ENCODE measurements at places on chromosomes 5 and 9.

DNA sequence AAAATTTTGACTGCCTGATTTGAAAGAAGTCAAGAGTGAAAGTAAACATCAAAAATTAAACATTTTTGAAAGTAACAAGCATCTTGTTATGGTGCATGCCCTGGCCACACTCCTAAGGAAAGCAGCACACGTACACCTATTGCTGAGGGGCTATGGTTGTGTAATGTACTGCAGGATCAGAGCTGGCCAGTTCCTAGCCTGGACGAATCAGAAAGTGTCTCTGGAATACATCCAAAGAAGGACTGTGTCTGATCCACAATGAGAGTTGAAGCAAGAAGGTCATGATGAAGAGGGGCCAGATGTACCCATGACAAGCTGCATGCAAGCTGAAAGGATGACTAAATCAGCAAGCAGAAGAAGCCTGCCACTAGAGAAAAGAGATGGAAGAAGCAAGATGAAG lies 618.2 kb downstream of the TLE1 start:
- no peak for DNase-seq

GRCh38 chr5:96372726-96373380 lies 60.2 kb downstream of the PCSK1 start:
- no peak for DNase-seq

- no peak for DNase-seq
These were observed 412.7 kb downstream of the CETN3 start for GRCh38 chr5:89996890-89997289.

- DNase-seq = no peak
These were observed 211.4 kb downstream of the FSTL4 start for GRCh38 chr5:133400831-133401351.

DNA sequence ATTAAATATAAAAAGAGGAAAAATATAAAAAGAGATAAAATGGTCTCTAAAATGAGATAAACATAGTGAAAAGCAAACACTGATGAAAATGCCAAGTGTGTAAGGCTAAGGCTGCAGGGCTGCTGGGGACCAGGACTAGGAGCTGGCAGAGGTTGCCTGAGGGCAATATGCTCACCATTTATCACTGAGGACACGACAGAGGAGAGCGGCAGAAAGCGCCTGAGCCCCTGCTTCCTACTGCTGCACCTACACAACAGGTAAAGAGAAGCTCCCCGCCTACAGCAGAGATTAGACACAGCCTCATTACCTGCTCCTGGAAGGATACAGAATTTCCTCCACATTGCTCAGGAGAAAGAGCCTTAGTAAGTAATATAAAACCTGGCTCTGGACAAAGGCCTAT lies 70.7 kb upstream of the PPP1R2B start:
- no peak for DNase-seq

DNA sequence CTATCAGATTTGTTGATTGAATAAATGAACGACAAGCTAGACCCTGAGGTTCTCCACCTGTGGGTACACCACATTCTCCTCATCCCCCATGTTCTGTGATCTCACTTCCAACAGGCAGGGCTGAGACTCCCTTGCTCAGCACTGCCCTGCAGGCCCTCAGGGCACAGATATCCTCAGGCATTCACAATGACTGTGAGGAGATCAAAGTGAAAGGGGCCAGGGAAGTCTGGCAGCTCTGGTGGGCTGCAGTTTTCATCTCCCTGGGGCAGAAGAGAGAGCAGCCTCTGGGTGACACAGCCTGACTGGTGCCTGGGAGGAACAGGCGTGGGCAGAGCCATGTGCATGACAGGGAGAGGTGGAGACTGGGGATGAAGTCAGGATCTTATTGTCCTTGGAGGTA lies 142.4 kb upstream of the C9orf72 start:
- no peak for DNase-seq

DNA sequence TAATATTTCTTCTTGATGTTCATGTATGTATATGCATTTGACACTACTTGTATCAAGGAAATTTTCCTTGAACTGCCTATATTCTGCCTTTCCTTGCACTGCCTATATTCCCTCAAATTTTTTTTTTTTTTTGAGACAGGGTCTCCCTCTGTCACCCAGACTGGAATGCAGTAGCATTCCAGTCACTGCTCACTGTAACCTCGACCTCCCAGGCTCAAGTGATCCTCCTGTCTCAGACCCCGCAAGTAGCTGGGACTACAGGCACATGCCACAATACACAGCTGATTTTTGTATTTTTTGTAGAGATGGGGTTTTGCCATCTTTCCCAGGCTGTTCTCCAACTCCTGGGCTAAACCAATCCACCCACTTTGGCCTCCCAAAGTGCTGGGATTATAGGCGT lies 4.1 kb downstream of the HMGCS1 start:
- no peak for DNase-seq

DNA sequence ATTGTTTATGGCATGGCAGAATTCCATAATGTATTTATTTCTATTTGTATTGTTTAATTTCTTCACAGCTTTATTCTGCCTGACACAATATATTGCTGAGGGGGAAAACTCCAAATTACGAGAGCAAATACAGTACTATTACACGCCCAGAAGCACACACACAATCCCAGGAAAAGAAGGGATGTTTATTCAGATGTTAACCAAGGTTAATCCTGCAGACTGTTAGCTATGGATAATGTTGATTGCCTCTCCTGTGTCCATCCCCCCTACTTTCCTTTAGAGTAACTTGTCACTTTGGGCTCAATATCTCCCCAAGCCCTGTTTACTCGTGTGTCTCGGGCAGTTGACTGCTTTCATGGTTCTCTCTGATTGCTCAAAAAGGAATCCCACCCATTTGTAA lies 84.2 kb upstream of the ERCC6L2 start:
- DNase-seq = no peak

DNA sequence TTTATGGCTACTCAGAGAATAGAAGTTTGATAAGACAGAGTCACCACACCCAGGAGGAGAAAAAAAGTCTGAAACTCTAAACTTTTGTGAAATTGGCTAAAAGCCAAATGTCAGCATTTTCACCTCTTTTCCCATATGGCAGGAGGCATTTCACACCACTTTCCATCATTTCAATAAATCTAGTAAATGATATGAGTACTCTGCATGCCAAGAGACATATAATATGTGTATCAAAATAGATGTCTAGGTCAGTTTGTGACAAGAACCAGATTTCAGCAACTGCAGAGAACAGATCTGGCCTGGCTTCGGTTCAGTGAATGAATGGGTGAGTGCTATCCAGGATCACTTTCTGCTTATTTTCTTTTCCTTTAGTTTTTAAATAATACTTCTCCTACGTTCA lies 470.8 kb downstream of the ENC1 start:
- no peak for DNase-seq

DNA sequence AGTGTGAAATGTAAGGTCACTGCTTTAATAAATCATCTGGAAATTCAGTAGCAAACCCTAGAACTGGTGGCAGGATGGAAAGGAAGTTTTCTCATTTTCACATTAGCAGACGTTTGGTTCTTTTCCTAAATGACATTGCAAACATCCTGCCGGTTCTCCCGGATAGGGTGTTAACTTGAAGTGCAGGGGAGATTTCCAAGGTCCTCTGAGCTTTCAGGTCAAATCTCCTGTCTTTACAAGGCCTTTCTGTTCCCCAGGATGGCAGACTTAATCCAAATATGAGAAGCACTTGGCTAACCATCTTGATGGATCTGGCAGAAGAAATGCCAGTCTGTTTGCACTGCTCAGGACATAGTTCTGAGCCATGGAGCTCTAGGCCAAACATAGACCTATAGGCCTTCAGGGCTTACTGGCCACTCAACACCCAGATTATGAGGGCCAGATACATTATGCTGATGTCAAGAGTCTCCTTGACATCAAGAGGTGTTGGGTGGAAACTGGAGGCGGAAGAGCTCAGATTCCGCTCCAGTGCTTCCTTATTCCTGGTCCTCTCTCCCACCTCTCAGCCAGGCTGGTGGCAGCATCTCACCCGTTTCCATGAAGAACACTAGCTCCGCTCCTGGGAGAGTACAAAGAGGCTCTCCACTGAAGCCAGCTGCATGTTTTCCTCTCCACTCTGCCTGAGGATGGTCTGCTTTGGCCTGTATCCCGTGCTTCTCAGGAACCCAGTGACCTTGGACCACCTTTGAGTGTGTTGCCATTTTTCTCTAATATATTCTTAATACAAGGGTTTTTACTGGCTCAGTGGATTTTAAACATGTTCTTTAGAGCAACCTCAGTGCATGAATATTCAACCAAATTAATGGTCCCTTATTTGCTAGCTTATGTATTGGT lies 61.0 kb downstream of the RALGPS1 start:
- DNase-seq = no peak

DNA sequence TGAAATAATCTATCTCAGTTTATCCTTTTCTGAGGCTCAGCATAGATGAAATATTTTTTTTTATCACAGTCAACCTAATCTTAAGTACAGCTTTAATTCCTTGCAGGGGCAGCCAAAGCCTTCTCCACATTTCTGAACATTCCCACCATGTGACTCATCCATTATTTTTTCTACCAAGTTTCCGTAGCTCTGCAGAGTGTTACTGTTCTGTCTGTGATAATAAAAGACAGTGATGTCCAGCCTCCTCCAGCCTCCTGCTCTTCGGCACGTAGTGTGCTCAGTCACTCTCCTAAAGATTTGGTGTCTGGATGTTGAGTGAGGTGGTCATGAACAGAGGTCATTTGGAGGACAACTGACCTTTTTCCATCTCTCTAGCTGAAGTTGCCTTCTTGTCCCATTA lies 338.1 kb upstream of the ADAMTS16 start:
- no peak for DNase-seq

DNA sequence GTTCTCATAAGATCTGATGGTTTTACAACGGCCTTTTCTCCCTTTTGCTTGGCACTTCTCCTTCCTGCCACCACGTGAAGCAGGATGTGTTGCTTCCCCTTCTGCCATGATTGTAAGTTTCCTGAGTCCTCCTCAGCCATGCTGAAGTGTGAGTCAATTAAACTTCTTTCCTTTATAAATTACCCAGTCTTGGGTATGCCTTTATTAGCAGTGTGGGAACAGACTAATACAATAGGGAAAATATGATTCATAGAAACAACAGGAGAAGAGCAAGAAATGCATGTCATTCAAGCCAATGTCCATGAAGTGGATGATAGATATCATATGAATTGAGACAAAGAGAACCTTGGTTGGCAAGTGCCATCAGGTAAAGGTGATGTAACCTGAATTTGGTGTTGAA lies 128.3 kb upstream of the HAPLN1 start:
- no peak for DNase-seq

- no peak for DNase-seq
These were observed 7.0 kb downstream of the SCAMP1 start for GRCh38 chr5:78367318-78367991.

DNA sequence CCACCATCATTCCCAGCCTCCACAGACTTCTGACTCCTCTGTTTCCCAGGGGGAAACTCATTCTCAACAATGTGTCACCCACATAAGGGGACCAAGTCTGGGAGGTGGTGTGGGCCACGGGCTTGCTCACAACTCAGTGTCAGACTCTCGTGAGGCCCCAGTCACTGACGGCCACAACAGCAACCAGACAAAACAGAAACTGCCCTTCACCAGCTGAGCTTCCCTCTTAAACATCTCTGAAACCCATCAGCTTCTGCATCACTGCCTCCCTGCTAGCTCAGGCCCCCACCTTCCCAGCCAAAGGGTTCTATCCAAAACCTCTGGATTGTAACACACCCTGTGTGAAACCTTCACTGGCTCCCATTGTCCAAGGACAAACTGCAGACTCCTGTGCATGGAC lies 273.4 kb downstream of the CDK5RAP2 start:
- no peak for DNase-seq

DNA sequence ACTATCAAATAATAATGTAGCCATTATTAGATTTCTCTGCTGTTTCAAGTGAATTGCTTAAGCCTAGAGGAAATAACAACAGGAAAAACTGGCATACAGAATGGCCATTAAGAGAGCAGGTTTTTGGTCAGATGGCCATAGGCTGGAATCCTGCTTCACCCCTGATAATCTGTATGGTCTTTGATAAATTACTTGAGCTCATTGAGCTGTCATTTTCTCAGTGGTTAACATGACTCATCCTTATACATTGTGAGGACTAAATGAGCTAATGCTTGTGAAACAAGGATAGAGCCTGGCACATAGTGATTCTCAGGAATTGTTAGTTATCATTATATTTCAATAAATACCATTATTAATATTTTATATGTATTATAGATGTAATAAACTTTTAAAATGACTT lies 516.5 kb downstream of the KIF4B start:
- no peak for DNase-seq

DNA sequence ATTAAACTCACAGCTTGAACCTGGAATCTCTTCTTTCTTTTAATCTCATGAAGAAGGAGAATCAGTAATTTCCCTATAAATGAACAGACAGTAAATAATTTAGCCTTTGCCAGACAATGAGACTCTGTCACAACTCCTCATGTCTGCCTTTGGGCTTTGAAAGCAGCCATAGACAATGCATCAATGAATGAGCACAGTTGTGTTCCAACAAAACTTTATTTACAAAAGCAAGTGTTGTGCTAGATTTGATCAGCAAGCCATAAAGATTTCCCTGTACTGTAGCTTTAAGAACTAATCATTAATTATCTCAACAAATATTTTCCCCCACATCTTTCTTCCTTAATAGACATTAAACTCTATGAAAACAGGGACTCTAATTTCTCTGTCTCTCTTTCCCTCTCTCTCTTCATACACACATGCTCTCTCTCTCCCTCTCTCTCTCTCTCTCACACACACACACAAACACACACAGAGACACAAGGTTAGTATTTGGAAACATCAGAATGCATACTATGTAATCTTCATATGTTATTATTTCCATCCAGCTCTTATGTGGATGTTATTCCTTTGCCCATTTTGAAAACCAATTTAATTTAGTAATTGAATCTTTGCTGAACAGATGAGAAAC lies 1209.8 kb upstream of the CDH6 start:
- DNase-seq = no peak

- DNase-seq = no peak
These were observed 227.1 kb downstream of the CD180 start for GRCh38 chr5:66969484-66969883.

DNA sequence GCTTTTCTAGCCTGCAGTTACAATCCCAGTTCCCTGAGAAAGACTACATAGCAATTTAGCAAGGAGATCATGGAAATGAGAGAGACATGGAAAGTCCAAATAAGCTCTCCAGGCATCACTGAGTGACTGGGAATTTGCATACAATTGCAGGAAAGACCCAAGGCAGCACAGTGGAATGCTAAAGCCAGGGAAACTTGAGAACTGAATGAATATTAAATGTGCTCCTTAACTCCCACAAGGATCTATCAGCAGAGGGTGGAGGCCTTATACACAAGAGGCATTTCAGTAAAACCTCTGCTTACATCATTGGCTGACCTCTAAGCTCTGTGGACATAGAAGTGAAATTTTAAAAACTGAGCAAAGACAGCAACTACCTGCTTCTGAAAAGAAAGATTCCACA lies 355.6 kb upstream of the DAB2 start:
- no peak for DNase-seq

Measured in stimulated activated CD4-positive, alpha-beta T cell treated with anti-CD3 and anti-CD28 coated beads, Interleukin-15, amount 100 ng/mL, for 1 hour (primary cell).